PC-3 (cell line): ENCODE measurements at places on chromosomes 5 and 9.

DNA sequence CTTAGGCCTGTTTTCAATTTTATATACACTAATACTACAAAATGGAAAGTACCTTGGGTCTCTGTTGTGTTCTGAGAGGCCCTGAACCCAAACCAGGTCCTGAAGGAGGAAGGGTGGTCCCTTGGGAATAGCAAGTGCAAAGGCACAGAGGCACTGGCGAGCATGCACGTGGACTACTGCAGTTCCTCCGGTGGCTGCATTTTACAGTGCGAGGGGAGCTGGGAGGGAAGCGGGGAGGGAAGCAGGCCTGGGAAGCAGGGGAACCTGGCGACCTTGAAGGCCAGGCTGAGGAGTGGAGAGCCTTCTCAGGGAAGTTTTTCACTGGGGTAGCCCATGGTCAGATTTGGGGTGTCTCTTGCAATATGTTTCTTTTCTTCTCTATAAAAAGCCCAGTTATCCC is 33.9 kb downstream of the MORN5 start:
- DNase-seq: no peak

GRCh38 chr9:13832446-13832845 is 481.5 kb downstream of the NFIB start:
- DNase-seq: no peak

GRCh38 chr9:113471143-113471542 is 7.6 kb downstream of the RGS3 start:
- DNase-seq: no peak

GRCh38 chr5:179348011-179348530 is 2.8 kb upstream of the ADAMTS2 start:
- no peak for DNase-seq

DNA sequence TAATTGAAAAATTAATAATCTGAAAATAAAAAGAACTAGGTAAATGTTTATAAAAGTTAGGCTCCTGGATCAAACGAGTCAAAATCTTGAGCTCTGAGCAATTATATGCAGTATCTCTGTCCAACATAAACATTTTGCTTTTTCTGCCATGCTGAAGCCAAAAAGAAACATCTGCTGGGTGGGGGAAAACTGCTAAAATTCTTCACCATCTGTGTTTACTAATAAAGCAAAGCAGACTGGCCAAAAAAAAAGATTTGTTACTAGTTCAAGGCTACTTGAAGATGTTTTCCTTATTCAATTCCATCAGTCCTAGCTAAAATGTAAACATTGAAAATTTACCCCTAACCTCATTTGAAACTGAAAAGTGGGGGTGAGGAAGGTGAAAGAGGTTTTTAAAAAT is 29.7 kb downstream of the GTF3C4 start:
- no peak for DNase-seq

DNA sequence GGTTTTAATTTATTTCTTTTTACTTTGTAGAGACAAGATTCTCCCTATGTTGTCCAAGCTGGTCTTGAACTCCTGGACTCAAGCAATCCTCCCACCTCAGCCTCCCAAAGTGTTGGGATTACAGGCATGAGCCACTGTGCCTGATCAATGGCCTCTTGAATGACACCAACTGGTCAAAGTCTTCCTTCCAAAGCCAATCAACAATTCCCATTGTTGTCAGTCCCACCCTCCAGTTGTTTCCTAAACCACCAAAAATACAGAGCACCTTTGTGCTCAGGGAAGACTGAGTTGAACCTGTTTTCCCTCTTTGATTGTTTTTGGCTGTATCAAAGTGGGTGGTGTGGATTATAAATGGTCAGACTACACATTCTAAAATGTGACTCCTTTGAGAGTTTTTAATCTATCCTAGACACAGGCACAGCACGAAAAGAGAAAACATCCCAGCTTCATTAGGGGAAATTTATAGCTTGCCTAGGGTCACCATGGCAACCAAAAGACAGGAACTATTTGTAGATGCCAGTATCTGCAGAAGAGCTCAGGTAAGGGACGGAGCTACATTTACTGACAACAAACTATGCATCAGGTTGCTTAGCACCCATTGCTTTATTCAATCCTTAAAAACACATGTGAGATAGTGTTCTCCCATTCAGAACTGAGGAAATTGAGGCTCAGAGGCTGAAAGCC is 27.6 kb upstream of the ATP6V1G1 start:
- DNase-seq: no peak

GRCh38 chr5:136285096-136285855 is 80.1 kb downstream of the TRPC7 start:
- no peak for DNase-seq

GRCh38 chr5:44713446-44713845 is 95.3 kb upstream of the MRPS30 start:
- DNase-seq: no peak

DNA sequence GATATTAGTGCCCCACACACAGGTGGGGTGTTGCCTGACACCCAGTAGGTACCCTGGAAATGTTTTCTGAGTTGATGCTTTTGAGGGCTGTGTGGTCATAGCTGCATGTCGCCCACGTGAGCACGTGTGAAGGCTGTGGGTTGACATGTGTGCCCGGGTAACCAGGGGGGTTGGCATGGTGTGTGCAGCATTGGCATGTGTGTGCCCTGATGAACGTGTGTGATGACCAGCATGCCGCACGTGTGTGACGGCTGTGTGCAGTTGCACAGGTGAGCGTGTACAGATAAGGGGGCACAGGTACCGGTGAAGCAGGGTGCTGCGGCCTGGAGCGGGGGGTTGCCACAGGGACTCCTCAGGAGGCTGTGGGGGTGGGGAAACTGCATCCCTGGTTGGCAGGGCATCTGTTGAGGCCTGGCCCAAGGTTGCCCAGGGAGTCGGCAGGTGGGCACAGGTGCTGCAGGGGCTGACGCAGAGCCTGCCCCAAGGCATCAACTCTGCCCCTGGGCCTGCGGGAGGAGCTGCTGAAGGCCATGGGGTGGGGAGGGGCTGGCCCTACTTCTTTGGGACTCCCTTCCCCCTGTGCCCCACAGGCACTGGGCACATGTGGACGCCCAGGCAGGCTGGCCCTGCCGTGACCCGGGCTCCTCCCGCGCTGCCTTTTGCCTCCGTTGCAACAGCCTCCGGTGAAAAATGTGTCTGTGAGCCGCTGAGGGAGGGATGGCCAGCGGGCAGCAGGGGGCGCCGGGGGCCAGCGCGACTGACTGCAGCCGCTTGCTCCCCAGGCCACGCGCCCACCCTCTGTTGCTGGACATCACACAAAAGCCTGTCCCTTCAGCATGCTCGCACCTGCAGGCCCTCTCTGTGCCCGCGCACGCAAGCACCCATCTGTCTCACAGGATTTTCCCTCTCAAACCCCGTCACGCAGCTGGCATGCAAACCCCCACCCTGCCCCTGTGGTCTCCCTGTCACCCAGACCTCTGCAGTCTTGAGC is 2.2 kb downstream of the UNC5A start:
- DNase-seq: no peak

- DNase-seq: peak; percentile 39
Observed at GRCh38 chr9:124602204-124602603, 95.0 kb upstream of the NR5A1 start.

GRCh38 chr5:28523888-28524635 is 1485.7 kb upstream of the CDH9 start:
- peak; percentile 70 for DNase-seq

GRCh38 chr5:71882826-71883741 is 164.0 kb downstream of the CARTPT start:
- DNase-seq: peak; percentile 79

DNA sequence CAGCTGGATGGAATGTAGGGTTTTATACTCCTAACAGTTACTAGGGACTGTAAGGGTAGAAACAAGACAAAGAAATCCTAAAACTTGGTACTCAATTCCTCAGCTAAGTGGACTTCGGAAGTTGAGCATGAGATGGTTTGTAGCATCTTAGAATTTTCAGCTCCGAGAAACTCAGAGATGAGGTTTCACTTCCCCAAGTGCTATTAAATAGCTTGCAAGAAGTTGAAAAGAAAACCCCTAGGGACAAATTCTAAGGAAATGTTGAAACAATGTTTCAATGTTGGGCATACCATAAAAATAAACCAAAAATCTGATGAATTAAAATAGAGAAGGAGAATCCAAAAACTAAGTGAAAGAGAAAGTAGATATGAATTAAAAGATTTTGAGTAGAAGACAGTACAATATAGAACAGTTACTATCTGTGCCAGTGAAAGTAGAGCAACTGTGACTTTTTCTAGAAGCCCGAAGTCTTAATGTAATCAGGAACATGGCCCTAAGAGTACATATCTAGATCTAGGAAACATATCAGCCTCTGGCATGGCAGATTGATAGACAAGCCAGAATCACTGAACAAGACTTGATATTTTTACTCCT is 308.6 kb upstream of the RGMB start:
- no peak for DNase-seq

- DNase-seq: no peak
Observed at GRCh38 chr5:2861605-2862004, 110.1 kb upstream of the IRX2 start.

DNA sequence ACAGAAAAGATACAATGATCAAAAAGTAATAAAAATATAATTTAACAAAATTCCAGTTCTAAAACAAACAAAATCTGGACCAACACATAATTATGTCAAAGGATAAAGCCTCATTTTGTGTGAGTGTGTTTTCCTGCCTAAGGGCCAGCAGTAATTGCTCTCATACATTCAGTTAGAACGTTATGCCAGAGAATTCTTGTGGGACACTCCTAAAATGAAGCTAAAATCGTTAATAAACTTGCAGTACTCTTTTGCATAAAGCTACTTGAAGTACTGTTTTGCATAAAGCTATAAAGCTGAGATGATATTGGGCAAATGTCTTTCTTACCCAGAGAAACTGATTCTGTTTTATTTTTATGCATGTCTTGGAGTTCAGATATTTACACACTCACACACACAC is 1072.3 kb downstream of the MAT2B start:
- DNase-seq: no peak

DNA sequence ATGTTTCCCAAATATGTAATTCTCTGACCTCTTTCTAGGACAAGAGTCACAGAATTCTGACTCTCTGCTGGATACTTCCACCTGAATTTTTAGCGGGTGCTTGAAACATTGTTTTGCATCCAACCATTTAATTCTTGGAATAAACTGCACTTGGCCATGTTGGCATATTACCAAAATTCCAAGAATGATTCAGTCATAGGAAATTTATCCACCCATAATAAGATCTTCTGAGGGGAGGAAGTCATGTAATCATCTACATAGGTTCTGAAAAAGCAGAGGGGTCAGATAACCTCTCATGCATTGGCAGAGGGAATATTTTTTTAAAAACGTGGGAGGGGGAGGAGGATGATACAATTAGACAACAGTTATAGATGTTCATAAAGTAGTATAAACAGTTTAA is 156.9 kb downstream of the PAM start:
- peak; percentile 92 for DNase-seq

- peak; percentile 56 for DNase-seq
Observed at GRCh38 chr9:136339173-136339957, 12.0 kb downstream of the GPSM1 start.

DNA sequence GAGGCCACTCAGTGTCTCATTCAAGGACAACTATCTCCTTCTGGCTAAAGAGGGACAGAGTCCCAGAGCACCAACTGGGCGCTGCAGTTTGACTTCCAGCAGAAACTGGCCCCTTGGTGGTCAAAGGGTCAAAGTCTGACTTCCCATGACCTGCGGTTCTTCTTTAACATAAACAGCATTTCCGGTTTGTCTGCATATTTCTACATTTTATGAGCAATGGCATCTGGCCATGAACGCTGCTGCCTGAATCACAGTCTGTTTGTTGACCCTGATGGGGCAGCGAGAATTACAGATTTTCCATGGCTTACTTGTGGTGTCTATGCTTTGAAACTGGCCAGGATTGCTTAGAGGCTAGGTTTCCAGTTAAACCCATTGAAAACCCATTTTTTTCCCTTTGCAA is 1.3 kb downstream of the TNFSF15 start:
- DNase-seq: peak; percentile 94

- DNase-seq: no peak
Observed at GRCh38 chr5:164727012-164727411, 1221.6 kb downstream of the MAT2B start.

DNA sequence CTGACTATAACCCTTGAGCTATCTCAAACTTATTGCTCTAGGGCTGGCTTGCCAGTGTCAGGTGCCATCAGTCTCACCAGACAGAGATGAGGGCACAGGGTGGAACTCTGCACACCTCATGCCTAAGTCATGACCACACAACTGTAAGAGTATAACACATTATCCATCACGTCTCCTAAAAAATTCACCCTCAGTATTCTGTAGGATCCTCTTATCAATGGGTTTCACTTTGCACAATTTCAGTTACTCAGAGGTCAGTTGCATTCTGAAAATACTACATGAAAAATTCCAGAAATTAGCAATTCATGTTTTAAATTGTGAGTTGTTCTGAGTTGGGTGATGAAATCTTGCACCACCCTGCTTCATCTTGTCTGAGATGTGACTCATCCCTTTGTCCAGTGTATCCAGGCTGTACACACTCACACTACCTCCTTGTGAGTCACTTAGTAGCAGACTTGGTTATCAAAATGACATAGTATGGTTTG is 690.9 kb upstream of the CDH18 start:
- DNase-seq: peak; percentile 86

DNA sequence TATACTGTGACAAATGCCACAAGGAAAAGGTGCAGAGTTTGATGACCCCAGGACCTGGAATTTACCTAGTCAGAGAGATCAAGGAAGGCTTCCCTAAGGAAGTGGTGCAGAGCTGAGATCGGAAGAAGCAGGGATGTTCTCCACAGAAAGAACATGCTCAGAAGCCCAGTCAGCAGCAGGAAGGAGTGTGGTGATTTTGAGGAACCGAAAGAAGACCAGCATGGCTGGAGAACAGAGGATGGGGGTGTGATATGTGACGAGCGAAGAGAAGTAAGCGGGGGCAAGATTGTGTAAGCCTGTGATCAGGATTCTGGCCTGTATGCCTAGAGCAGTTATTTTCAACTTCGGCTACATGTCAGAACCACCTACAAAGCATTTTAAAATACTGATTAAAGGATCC is 18.7 kb upstream of the PIK3R1 start:
- no peak for DNase-seq

- DNase-seq: no peak
Observed at GRCh38 chr9:12790883-12791282, 16.1 kb downstream of the LURAP1L start.

DNA sequence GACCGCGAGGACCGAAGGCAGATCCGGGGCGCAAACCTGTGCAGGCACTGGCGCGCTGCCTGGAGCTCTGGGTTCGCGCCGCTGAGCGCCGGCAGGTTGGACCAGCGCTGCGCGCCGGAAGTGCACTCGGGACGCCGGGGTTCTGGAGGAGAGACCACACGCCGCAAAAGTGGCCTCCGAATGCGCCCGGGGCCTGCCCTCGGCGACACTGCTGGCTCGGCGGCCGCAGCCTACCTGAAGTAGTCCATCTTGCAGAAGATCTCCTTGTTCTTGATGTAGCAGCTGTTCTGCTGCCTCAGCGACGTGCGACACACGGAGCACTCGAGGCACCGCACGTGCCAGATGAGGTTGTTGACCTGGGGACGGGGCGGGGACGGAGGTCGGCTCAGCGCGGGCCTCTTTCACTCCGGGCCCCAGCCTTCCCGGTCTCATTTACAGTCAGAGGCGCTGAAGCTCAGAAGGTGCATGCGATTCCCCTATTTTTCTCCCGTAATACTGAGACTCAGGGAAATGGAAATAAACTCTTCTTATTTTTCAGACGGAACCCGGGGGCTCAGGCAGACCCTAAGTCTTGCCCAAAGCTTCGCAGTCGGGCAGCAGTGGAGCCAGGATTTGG is 2.5 kb downstream of the LHX6 start:
- no peak for DNase-seq
